Right lobe of liver (tissue), 6 donors: ENCODE measurements at places on chromosomes 12 and 14.

GRCh38 chr12:129693731-129694130 is 210.1 kb downstream of the TMEM132D start:
- DNase-seq = no peak

GRCh38 chr12:1872448-1872847 is 46.0 kb downstream of the CACNA2D4 start:
- DNase-seq = no peak

DNA sequence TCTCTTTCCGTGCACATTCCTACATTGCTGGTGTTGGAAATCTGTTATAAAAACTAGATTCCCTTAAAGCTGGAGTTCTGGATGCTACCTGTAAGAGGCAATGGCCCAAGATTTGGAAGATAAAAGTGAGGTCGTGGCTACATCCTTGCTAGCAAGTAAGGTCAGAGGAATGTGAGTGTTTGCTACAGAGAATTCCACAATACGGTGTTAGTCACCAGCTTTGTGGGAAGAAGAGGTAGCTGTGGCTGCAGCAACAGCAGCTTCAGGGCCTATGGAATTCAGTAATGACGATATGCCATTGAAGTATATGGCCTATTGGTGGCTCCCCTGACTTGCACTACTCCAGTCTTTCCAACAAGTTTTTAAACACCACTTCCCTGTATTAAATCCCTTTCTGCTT is 227.7 kb upstream of the TMEM260 start:
- DNase-seq = no peak

GRCh38 chr12:117048585-117048904 is 50.7 kb downstream of the TESC start:
- DNase-seq = no peak

- DNase-seq = no peak
Measured at GRCh38 chr14:26866721-26867120, 268.9 kb upstream of the NOVA1 start.

- DNase-seq = no peak
Measured at GRCh38 chr14:79193689-79194477, 1017.4 kb downstream of the DIO2 start.

GRCh38 chr14:71362920-71363584 is 455.8 kb downstream of the PCNX1 start:
- DNase-seq = no peak

DNA sequence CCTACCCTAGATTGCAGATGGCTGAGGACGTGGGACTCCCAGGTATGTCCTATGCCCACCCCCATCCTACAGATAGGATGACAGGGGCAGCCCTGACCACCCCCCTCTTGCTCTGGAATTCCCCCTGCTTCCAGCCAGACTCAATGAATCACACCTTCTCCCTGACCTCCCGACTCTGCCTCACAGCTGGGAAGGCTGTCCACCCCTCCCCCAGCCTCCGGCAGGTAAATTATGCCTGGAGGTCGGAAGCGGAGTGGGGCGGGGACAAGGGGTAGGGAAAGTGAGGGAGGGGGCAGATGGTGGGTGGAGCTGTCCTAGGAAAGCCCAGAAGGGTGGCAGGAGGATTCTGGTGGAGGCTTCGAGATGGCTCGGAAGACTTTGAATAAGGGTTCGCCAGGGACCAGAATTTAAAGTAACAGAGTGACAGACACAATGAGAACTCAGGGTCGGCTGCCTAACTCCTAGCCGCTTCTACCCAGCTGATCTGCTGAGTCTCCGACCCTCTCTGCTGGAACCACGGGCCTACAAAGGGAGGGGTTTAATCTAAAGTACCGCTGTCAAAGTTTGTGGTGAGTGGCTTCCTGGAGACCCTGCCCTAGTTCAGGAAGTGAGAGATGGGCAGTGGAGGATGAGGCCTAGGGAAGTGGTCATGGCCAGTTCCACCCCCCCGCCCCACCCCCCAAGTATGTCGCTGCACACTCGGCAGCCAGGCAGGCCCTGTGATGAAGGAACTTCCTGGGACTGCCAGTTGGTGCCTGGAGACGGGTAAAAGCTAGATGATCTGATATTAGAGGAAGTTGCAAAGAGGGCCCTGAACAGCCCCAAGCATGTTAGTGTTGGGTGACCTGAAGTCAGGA is 4.2 kb downstream of the PLEKHG3 start:
- DNase-seq = peak; percentile 80

DNA sequence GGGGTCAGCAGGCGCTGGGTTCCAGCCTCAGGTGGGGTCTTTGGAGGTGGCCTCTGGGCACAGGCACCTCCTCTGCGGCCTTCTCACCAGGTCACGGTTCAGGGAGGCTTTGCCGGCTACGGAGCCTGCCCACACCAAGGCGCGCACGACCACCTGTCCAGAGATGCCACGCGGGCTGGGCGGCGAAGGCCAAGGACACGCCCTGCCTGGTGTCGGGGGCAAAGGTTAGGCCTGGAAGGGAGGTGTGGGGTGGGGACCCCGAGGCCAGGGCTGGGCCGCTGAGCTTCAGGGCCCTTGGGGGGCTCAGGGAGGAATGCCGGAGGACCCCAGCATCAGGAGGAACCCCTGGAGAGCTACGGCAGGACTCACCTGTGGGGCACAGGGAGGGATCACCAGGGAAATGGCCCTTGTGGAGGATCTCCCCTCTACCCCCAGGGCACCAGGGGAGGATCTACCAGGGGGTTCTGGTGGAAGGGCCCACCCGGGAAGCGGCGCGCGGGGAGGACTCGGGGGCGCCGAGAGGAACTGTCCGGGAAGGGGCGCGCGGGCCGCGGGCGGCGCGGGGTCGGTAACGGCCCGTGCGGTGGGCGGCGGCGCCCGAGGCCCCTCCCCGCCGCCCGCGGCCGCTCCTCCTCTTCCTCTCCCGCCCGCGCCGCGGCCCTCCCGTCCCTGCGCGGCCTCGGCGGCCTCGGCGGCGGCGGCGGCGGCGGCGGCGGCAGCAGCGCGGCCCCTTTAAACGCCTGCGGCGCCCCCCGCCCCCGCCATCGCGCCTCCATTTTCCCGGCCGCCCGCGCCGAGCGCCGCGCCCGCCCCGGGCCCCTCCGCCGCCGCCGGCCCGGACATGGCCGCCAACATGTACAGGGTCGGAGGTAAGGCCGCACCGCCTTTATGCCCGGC is at the start of gene MTA1:
Gene MTA1, plus strand, starts transcription at position 633 of the 897 bp plus-strand sequence. Its CDS starts 209 bp downstream, at position 842.
- DNase-seq = no peak

- no peak for DNase-seq
Measured at GRCh38 chr12:53338916-53339315, 2.8 kb upstream of the SP7 start.

DNA sequence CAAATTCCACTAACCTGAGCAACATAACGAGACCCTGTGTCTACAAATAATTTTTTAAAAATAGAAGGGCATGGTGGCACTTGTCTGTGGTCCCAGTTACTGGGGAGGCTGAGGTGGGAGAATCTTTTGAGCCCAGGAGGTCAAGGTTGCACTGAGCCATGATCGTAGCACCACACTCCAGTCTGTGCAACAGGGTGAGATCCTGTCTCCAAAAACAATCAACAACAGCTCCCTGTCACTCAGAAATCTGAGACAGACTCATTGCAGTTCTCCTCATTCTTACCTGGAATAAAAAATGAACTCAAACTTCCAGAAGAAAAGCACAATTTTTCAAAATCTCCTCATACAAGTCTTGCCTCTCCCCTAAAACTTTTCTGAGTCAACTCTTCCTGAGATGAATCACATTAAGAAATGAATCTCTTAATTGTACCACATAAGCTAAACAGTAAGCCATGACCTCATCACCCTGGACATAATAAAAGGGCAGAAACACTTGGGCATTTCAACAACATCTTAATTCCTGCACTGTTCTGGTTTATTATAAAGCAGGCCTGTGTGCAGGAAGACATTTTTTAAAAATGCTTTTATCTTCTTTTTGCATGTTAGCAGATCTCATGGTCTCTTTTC is 214.3 kb upstream of the CDKN3 start:
- DNase-seq = no peak

DNA sequence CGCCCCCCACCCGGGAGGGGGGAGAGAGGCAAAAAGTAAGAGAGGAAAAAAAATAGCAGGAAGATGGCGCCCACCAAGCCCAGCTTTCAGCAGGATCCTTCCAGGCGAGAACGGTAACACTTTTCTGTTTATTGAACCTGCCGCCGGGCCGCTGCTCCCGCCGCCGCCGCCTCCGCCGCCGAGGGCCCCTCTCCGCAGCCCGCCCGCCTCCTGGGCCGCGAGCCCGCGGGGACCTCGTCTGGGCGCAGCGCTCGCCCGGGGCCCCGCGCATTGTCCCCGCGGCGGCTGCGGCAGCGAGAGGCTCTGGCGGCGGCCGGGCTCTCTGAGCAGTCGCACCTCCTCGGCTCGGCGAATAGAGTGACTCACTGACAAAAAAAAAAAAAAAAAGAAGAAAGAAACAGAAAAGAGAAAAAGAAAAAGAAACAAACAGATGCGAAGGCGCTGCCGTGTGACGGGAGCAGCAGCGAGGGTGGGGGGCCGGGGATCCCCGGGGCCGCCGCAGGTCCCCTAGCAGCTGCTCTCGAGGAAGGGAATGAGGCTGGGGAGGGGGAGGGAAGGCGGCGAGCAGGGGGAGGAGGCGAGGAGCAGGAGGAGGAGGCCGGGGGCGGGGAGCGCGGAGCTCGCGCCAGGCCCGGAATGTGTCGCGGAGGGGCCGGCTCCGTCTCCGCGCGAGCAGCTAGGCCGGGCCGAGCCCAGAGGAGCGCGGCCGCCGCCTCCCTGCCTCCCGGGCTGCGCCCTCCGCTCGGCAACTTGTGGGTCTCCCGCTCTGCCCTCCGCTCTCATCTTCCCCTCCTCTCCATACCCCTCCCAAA is 781 bp downstream of the NPAS3 start:
- peak; percentile 69 for DNase-seq

GRCh38 chr12:121038861-121039668 is at the start of gene OASL:
TSS of gene OASL (minus strand) at chr12:121039246. CDS start at chr12:121038971, 275 bp downstream.
- peak; percentile 87 for DNase-seq

DNA sequence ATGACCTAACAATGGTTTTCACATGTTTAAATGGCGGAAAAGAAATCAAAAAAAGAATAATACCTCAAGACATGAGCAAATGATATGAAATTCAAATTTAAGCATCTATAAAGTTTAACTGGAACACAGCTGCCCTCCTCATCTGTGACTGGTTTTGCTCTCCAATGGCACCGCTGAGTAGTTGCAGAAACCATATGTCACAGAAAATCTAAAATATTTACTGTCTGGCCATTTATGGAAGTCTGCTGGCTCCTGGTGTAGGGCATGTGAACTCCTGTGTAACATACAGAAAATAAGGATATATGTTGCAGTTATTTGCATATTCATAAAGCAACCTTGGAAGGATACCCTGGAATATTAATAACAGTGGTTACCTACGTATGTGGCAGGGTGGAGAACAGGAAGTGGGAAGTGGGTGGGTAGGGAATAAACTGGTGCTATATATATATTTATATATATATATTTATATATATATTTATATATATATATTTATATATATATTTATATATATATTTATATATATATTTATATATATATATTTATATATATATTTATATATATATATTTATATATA is 48.4 kb downstream of the LTBP2 start:
- DNase-seq = no peak

DNA sequence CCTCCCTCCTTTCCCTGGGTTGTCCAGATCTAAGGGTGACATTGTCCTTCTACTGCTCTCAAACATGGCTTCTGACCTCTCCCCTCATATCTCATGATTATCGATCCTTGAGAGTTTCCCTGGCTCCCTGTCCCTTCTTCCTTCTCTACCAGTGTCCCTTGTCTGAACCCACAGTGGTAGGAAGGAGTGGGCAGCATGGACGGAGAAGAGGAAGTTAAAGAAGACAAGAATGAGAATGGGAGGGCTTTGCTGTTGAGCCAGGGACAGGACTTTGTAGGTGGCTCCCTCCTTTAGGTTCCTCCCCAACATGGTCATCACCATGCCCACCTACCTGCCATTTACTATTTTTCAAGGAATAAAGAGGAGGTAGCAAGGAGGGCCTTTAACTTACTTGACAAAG is 166.7 kb downstream of the TMEM117 start:
- DNase-seq = no peak

- DNase-seq = no peak
Measured at GRCh38 chr12:113443030-113443539, 20.9 kb downstream of the SDSL start.

DNA sequence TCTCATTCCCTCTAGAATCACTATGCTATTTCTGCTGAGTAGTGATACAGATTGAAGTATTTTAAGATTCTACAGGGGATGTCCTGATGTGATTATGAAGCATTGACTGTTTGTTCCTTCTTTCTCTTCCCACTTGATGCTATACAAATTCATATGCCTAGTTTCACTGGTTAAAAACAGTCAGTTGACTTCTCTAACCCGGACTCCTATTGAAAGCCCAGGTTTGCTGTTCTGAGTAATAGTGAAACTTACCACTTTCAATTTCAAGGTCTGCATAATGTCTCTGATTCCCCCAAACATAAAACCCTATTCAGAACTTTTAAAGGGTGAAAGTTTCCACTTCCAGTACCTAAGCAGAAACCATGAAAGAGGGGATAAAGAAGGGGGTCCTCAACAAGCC is 117.7 kb upstream of the RPL10L start:
- DNase-seq = no peak

- DNase-seq = no peak
Measured at GRCh38 chr12:39846971-39847650, 227.5 kb upstream of the ABCD2 start.

DNA sequence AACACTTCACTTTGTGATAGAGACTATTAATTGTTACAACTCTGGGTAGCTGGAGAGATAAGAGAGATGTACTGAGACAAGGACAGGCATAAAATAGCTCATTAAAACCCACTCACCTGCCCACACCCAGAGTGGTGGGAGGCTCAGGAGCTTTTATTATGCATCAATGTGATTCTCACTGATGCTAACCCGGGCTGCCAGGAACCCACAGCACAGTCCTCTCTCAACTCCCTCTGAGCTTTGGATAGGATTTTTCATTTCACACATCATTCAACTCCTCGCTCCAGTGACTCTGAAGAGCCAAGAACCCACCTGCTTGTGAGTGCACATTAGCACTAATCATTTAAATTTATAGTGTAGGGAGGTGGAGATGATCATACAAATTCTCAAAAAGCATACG is 827.9 kb downstream of the FLRT2 start:
- DNase-seq = no peak

GRCh38 chr14:80867091-80867490 is 74.4 kb downstream of the CEP128 start:
- no peak for DNase-seq

- no peak for DNase-seq
Measured at GRCh38 chr14:64541972-64542835, 1.7 kb downstream of the HSPA2 start.

DNA sequence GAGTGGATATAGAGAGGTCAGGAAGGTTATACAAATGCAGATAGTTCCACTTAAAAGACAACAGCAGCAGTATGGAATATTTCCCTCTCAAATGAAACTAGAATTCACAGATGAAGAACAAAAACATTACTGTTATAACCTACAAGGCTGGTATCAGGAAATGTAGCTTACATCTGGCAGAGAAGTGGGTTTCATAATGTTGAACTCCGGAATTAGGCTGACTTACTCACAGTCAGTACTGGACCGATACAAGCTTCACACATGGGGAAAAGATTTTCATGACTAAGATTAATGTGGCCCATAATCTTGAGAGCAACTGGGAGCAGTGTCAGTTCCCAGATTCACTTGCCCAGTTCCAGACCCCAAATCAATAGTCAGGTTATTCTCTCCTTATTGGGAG is 353.9 kb downstream of the DUSP6 start:
- DNase-seq = no peak
